ENCODE measurements at places on chromosomes 7 and 10. TPM values are rescaled to one million over a fixed set of nuclear protein-coding genes. Genes with fewer than 3 reads are reported as not detected.

DNA sequence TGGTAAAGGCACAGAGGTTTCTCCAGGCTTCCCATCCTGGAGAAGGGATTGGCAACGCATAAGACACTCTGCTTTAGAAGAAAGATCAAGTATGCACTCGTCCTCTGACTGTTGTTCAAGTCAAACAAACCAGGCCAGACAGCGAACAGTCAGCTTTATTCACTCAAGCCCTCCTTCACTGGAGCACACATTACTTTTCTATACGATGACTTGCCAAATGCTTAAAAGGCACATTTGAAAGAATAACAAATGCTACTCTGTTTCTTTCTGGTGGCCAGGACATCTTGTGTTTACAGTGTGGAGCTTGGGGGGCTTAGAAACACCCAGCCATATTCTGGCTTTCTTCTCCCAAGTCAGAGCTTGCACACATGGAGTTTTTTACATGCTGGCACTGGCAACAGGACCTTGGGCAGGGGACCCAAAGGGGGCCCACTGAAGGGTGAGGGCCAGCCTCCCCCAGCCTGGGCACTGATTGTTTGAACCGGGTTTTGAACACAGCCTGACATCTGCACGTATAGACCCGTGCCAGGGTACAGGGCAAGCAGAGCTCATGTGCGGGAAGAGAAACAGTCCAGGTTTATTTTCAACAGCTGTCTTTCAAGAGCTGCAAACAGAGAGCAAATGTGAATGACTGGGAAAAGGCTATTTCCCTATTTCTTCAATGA, 33.3 kb upstream of the FGFR2 start:
- no peak overlapping the region for H3K4me3 ChIP-seq
- H3K4me1 ChIP-seq, result no peaks in the 10 kb centered on the region
- H3K27me3 ChIP-seq, result no peaks in the 10 kb centered on the region
- no peak for DNase-seq
- no peak overlapping the region for H3K27ac ChIP-seq

DNA sequence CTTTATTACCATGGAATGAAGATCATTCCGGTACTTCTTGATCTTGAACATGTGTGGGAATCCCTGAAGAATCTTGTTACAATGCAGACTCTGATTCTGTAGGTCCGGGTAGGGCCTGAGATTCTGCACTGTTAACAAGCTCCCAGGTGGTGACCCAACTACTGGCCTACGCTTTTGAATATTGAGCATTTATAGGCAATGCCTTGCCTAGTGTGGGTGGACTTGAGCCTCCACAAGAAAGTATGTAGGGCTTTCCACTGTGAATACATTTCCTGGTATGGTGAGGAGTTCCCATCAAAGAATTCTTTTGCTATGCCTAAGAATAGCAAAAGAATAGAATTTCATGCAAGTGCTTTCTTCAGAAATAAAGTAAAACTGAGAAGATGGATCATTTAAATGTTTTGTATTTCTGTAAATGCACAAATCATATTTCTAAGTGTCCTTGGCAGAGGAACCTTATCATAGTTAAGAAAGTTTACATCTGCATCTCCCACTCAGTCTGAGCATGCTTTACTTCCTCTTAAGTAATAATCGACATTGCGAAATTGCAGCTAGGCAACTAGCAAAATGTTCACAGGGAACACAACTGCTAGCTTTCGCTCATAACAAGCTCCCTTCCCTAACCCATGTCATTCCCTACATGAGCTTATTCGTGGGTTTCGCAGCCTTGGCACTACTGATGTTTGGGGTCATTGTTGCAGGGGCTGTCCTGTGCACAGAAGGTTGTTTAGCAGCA, 71.4 kb downstream of the AHR start:
- H3K4me3 ChIP-seq, result peak overlapping the region; percentile 42
- H3K4me1 ChIP-seq, result peaks cover 55% of the 10 kb centered on the region
- peak; percentile 95 for DNase-seq

DNA sequence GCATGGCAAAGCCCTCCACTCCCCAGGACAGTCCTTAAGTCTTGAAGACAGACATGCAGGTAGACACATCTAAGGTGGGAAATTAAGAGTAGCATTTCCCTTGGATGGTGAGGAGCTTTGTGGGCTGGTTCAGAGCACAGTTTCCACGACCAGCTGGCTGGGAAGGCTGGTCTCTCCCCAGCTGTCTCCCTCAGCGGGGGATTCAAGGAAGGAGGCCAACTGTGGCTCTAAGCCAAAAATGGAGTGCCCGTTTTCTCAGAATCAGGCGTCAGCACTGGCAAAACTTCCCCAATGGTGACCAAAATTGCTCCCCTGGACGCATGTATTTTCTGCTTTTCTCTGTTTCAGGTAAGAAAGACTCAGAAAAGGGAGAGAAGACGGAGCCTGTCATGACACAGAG, 230.6 kb upstream of the FZD8 start:
- H3K27ac ChIP-seq, result no peak overlapping the region
- no peak overlapping the region for H3K4me3 ChIP-seq
- H3K27me3 ChIP-seq, result no peaks in the 10 kb centered on the region

DNA sequence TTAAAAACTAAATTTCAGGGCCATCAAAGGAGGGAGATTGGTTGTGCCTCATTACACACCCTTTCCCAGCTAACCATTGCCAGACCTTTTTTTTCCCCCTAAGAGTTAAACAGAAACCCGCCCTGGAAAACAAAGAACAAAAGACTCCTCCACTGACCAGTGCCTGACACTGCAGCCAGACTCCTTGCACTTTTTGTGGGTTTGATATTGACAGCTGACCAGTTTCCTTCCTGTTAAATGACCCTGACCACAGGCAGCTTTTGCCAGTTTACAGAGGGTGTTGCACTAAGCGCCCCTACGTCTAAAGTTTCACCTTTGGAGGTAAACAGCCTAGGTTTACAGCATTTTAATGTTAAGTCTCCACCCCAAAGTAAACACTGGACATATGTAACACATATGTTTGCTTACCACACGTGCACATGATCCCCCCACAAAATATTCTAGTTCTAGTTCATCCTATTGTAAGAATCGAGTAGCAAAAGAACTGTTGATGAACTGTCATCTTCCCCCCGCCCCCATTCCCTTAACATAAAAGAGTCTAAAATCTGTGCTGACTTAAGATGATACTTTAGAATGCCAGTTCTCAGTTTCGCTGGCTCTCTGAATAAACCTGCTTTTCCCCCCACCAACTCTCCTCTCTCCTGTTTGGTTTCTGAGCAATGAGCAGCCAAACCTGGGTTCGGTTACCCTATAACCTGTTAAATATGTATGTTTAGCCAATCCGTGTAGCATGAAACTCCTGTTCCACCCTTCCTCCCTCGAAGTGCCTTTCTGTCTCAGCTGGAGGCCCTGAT, 38.0 kb downstream of the FOXI2 start:
- no peak overlapping the region for H3K4me3 ChIP-seq
- no peaks in the 10 kb centered on the region for H3K36me3 ChIP-seq
- H3K27me3 ChIP-seq, result no peaks in the 10 kb centered on the region
- no peak for DNase-seq
- no peak overlapping the region for H3K27ac ChIP-seq
- no peaks in the 10 kb centered on the region for H3K4me1 ChIP-seq

DNA sequence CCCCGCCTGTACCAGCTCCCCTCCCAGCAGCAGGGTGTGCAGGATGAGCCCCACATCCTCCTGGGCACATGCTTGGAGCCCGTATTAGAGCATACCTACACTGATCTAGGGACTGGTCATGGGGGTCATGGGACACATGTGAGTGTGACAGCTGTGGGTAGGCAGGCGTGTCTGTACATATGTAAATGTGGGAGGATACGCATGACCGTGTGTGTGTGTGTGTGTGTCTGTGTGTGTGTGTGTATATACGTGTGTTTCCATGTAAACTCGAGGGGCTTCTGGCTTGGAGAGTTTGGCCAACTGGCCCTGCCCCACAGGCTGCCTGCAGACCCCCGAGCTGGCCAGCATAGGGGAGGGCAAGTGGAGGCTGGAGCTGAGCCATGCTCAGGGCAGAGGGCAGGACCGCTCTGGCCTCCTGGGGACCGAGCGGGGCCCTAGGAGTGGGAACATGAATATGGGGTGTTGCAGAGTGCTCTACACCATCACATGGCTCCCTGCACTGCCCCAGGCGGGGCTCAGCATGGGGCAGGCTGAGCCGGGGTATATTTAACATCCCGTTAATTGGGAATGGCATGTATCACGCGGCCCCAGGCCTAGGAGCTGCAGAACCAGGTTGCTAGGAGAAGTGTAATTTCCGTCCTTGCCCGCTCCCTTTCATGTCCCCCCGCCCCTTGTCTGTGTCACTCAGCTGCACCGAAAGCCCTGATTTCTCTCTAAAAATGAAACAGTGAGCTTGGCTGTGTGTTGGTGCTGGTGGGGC, 152.7 kb upstream of the PCBD1 start:
- no peaks in the 10 kb centered on the region for H3K36me3 ChIP-seq
- no peak overlapping the region for H3K27ac ChIP-seq
- no peak overlapping the region for H3K4me3 ChIP-seq
- no peaks in the 10 kb centered on the region for H3K4me1 ChIP-seq
- peaks cover 15% of the 10 kb centered on the region for H3K27me3 ChIP-seq

GRCh38 chr7:12722636-12723605, 35.5 kb downstream of the ARL4A start:
- H3K36me3 ChIP-seq, result no peaks in the 10 kb centered on the region
- no peak for DNase-seq
- no peaks in the 10 kb centered on the region for H3K27me3 ChIP-seq

GRCh38 chr7:133124974-133125373, 43.1 kb upstream of the CHCHD3 start:
- DNase-seq, result no peak
- H3K27ac ChIP-seq, result no peak overlapping the region
- H3K4me3 ChIP-seq, result no peak overlapping the region
- no peaks in the 10 kb centered on the region for H3K36me3 ChIP-seq
- no peaks in the 10 kb centered on the region for H3K27me3 ChIP-seq

DNA sequence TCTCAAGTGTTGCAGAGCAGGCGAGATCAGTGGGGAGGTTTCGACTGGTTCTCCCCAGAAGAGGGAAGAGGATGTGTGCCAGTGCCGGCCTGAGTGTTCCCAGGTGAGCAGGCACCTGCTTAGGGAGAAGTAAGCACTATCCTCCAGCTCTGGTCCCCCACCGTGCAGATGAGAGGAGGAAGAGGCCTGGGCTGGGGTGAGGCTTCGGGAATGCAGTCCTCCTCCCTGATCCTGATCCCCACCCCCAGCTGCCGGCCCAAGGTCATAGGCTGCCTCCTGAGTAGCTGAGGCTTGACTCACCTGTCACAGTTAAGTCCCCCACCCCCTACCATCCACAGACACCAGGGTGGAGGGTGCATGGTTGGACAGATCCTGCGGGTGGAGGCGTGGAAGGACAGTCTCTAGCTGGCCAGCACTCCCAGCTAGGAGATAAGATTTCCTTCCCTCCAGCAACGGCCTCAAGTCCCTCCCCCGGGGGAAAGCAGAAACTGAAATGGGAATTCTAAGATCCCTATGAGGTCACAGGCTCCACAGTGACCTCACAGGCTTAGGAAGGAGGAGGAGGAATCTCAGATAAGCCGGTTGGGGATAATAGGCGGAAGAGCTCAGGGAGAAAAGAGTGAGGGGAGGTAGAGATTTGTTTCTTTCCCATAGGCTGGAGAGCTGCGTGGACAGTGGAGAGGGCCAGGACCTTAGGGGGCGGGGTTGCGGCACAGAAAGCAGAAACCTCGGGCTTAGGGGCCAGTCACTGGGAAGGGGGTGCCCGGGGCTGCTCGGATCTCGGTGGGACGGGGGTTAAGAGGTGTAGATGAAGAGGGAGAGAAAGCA, 1.0 kb downstream of the LRCH4 start:
- peak overlapping the region; percentile 62 for H3K27ac ChIP-seq
- H3K27me3 ChIP-seq, result no peaks in the 10 kb centered on the region
- H3K4me1 ChIP-seq, result 0 out of 2 replicates have a peak, but pooled peaks cover 5% of the 10 kb centered on the region
- H3K36me3 ChIP-seq, result 0 out of 2 replicates have a peak, but pooled peaks cover 3% of the 10 kb centered on the region
- peak overlapping the region; percentile 93 for H3K4me3 ChIP-seq
- peak; percentile 75 for DNase-seq

DNA sequence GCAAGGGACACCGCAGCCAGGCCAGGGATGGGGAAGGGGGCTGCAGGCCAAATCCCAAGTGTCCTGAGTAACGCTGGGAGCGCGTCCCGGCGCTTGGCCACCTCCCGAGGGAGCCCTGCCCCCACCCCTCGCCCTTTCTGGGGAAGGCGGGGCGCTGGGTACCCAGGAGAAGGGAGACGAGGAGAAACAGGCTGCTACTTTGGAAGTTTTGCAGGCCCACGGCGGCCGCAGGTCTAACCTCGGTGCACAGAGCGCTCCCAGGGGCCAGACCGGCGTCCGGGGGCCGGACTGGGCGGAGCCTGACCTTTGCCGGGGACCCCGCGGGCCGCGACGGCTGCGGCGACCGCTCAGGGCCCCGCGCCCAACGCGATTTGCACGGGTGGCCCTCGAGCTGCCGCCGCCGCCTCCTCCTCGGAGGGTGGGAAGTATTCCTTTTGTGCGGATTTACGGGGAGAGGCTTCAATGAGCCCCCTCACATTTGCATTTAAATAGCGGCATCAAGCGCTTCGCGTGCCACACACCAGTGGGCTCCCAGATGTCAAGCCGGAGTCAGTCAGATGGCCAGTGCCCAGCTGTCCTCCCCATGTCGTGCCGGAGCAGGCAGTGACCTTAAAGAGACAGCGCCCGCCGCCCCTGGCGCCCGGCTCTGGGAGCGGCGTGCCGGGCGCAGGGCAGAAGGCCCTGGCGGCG, 3.0 kb upstream of the EBF3 start:
- H3K36me3 ChIP-seq, result no peaks in the 10 kb centered on the region
- H3K4me3 ChIP-seq, result no peak overlapping the region
- peaks cover 3% of the 10 kb centered on the region for H3K4me1 ChIP-seq
- no peak for DNase-seq
- H3K27me3 ChIP-seq, result peaks cover 78% of the 10 kb centered on the region
- no peak overlapping the region for H3K27ac ChIP-seq

DNA sequence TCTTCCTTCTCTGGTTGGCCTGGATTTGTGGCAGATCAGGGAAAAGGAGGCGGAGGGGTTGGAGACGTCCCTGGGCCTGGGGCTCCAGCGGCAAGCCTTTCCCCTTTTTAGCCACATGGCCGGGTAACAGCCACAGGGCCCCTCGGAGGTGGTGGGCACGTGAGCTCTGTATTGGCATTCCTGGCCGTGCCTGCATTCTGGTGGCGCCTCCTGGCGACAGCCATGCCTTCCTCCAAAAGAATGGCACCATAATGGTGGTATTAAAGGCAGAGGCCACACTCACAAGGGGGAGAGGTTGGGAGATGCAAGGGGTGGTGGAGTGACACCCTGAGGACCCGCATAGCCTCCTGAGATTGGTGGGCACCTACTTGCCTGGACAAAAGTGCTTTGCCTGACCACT, 3.0 kb upstream of the AQP1 start:
- no peak overlapping the region for H3K27ac ChIP-seq
- no peaks in the 10 kb centered on the region for H3K36me3 ChIP-seq
- no peak overlapping the region for H3K4me3 ChIP-seq
- DNase-seq, result no peak
- H3K4me1 ChIP-seq, result peaks cover 26% of the 10 kb centered on the region

GRCh38 chr10:103491729-103492364, 1.7 kb upstream of the NEURL1 start:
- DNase-seq, result peak; percentile 87
- H3K4me3 ChIP-seq, result no peak overlapping the region
- no peak overlapping the region for H3K27ac ChIP-seq
- peaks cover 26% of the 10 kb centered on the region for H3K27me3 ChIP-seq
- H3K4me1 ChIP-seq, result peaks cover 12% of the 10 kb centered on the region

- no peaks in the 10 kb centered on the region for H3K36me3 ChIP-seq
- no peak for DNase-seq
- no peaks in the 10 kb centered on the region for H3K4me1 ChIP-seq
- peaks cover 6% of the 10 kb centered on the region for H3K27me3 ChIP-seq
- H3K4me3 ChIP-seq, result no peak overlapping the region
Observed at GRCh38 chr10:43056568-43057011, 20.3 kb upstream of the RET start.

Gene TMEM213
- total RNA-seq, result not detected

Gene CDC14C
- total RNA-seq, result 0.11 TPM

Gene SPDYE6
- total RNA-seq, result not detected

Gene PIK3AP1
- not detected for total RNA-seq

Gene ARMC3
- total RNA-seq, result not detected

Gene GAD2
- not detected for total RNA-seq

Gene CPA1
- total RNA-seq, result not detected
